ENCODE measurements at places on chromosomes 3 and 15.

GRCh38 chr3:159950156-159950898 lies 38.3 kb upstream of the IL12A start:
- DNase-seq, result no peak

DNA sequence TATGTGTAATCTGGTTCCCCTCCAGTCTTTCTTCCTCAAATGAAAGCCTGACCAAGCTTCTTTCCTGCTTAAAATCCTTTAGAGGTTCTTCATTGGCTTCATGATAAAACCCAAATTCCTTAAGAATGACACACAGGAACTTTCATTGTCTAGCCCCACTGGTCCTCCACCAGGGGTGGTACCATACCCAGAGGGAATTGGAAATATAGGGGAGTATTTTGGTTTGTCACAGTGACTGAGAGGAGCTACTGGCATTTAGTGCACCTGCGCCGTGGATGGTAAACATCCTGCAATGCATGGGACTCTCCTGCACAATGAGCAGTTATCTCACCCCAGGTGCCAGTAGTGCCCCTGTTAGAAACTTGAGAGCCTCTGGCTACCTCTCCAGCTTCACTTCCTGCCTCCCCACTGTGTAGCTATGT lies 10.8 kb downstream of the ZWILCH start:
- DNase-seq, result no peak

DNA sequence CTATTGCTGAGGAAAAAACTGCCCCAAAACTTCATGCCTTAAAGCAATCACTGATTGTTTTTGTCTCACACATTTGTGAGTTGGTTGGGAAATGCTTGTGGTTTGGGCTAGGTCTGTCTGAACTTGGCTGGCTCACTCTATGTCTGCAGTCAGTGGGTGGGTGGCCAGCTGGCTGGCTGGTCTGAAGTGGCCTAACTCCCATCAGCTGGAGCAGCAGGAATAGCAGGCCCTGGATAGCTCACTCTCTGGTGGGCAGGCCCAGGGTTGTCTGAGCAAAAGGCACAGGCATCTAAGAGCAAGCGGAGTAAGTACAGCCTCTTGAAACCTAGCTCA lies 37.7 kb upstream of the PRR20G start:
- no peak for DNase-seq

DNA sequence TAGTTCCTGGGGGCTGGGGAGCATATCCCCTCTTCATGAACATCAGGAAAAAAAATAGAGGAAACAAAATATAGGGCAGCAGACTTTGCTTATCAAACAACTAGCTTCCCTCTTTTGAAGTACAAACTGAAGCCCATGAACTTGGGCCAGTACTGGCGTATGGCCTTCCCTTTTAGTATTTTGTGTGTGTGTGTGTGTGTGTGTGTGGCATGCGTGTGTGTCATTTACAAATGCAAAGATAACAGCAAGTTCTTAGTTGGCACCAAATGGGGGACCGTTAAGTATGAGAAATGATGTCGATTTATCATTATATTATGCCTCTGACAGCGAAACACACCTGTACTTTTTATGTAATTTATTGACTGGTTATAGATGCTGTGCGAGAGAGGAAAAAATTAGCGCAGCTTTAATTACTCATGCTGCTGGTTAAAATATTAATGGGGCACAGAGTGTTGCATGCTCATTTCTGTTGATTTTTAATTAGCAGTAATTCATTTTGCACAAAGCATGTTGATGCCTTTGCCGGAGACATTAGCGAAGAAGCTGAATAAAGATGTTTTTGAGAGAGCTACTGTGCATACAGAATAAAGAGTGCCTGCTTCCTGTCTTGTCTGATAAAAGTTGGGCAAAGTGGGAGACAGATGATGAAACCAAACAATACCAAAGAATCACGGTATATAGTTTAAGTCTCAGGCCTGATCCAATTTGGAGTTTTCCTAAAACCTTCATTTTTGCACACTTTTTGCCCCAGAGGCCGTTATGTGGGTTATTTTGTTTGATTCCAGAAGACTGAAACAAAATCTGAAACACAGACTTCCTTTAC lies 297.1 kb downstream of the SATB1 start:
- no peak for DNase-seq

DNA sequence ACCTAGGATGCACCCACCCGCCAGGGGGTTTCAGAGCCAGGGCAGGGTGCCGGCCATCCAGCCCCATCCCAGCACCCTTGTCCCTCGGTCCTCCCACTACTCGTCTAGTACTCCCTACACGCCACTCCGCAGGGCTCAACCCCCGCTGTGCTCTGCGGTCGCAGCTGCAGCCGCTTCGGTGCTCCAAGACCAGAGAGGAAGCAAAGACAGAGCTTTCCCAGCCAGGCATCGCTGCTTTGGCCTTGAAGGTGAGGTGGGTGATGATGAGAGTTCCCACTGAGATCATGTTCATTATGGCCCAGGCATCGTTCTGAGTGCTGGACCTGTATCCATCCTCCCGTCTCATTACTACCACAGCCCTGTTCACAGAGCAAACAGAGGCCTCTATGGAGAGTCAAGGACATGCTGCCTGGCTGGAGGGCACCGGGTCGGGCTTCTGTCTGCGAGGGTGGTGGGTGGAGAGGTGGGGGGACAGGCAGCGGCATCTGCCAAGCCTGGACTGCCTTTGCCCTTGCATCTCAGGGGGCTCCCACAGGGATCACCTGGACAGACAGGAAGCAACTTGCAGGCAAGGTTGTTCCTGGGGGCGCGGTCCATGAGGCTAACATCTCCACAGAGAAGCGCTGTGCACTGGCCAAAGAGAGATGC lies 66.9 kb downstream of the KLF13 start:
- DNase-seq, result no peak

GRCh38 chr3:65960087-65960486 lies 78.6 kb downstream of the MAGI1 start:
- no peak for DNase-seq

DNA sequence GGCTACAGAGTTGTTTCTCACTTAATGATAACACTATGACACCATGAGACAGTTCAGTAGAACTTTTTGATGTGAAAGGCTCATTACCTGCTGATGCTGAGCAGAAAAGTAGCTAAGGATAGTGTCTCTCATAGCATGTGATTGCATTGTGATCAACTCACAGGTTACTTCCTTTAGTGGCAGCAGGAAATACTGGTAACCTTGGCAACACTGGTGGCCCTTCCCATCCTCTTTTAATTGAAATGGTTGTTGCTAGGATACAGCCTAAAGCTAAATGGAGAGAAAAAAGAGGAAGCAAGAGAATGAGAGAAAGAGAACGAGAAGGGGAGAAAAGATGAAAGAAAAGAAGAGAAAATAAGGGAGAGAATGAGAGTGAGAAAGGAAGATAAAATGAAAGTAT lies 204.7 kb upstream of the GAP43 start:
- no peak for DNase-seq

DNA sequence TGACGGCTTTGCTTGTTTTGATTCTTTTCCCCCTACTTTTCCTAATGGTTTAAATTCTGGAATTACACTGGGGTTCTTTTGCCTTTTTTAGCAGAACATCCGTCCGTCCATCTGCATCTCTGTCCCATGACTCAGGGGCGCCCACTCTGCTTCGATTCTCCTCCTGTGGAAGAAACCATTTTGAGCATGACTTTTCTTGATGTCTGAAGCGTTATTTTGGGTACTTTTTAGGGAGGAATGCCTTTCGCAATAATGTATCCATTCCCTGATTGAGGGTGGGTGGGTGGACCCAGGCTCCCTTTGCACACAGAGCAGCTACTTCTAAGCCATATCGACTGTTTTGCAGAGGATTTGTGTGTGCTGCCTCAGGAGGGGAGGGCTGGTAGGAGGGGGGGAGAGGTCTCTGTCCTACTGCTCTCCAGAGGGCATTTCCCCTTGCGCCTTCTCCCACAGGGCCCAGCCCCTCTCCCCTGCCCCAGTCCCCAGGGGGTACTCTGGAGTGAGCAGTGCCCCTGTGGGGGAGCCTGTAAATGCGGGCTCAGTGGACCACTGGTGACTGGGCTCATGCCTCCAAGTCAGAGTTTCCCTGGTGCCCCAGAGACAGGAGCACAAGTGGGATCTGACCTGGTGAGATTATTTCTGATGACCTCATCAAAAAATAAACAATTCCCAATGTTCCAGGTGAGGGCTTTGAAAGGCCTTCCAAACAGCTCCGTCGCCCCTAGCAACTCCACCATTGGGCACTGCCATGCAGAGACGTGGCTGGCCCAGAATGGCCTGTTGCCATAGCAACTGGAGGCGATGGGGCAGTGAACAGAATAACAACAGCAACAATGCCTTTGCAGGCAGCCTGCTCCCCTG lies 19.5 kb upstream of the BSN start:
- no peak for DNase-seq

GRCh38 chr3:53721187-53722119 lies 124.8 kb downstream of the CHDH start:
- DNase-seq, result no peak

DNA sequence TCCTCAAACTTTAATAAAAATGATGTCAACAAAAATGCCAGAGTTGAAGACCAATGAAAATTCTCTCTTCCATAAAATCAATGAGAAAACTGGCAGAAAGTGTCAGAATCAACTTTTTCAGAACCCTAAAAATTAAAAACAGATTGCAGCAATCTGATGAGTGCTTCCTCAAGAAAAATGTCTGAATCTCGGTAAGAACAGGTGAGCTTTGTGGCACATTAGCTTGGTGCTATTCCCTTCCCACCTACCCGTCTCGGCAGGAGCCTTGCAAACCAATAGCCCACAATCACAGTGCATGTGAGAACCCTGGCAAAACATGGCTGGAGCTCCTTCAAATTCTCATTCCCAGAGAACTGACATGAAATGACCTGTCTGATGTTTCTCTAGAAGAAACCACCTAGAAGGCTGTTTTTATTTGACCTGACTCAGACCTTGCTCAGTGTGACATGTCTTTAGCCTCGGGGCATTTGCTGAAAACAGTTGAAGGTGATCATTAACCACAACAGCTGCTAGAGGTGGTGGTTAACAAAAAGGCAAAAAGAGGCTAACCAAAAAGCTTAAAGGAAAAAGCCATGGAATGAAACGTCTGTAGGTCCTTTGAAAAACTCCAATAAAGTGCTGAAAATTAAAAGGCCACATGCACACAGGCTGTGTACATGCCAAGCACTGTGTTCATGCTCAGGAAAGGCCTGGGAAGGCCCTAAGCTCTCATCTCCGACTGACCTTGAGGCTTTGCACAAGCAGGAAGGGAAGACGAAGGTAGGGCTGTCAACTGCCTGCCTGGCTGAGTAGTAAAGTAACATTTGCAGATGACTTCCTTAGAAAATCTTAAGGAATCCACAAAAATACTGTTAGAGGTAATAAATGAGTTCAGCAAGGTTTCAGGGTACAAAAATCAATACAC lies 253.0 kb upstream of the NSMCE3 start:
- DNase-seq, result no peak

GRCh38 chr3:165518346-165518745 lies 318.9 kb downstream of the BCHE start:
- no peak for DNase-seq

DNA sequence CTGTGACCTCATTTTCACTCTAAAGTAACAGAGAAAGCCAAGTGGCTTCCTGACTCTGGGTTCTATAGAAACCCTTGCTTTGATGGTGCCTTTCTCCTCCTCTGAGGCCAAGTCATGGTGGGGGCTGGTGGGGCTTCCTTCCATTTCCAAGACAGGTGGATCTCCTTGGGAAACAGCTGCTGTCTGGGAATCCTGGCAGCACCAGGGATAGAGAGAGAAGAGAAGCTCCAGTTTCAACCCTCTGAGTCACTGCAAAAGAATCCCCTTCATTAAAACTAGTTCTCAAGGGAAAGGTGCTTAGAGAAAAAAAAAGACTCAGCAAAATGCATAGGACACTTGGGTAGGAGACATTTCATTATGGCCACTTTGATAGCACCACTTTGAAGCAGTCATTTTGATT lies 614.4 kb downstream of the FHIT start:
- no peak for DNase-seq

DNA sequence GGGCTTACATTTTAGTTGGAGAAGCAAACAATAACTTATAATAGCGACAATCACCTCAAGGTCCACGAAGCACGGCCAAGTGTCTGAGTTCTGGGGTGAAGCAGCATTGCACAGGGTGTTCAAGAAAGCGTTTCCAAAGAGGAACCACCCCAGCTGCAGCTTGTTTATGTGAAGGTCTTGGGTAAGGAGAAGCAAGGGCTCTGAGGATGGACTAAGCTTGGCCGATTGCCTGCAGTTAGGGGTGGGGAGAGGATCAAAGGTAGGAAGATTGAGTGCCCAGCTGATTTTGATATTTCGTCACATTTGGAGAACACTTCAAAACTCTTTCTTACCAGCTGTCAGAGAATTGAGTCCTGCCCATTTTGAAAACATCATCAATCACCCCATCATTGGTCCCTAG lies 321.6 kb upstream of the DNAJC19 start:
- DNase-seq, result no peak

DNA sequence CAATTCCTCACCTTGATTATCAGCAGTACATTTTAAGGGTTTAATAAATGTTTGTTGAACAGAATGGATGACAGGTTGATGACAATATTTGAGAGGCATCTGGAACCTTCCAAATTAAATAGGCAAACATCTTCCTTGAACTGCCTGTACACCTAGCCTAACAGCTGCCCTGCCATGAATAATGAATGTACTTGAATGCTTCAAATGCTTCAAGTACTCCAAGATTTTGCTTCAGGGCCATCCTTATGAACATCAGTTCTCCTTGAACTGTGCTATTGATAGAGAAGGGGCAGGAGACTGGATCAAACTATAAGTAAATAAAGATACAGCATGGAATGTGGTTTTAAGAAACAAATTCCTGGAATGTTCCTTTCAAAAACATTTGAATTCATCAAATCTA lies 136.8 kb downstream of the CHST2 start:
- DNase-seq, result no peak

DNA sequence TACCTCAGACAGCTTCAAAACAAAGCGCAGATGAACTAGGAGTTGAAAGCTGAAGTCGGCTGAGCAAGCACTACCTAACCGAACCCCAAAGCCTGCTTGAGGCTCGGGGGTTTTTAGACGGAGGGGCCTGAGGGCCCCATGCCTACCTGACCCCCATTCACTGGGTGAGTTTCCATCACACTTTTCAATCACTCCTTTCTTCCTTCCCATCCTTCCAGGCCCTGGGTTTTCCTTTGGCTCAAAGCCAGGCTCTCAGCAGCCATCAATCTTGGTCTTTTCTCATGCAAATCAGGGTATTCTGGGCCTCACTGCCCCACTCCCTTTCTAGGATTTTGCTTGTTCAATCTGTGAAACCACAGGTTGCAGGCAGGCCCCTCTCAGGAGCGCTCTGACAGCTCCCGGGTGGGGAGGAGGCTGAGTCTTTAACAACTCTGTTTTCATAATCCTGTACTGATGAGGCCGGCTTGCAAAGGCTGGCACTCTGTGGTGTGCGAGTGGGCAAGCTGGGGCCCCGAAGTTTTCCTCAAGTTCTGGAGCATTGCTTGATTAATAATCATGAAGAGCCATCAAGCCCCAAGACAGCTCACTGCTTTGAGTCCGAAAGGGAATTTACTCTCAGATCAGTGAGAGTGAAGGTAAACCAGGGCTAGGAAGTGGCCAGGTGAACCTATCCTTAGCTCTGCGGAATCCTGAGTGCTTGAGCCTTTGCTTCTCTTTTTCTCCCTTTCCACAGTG lies 97.6 kb downstream of the FRMD4B start:
- no peak for DNase-seq

GRCh38 chr3:24264748-24265158 lies 229.9 kb downstream of the THRB start:
- DNase-seq, result no peak

All from stimulated activated CD8-positive, alpha-beta memory T cell treated with anti-CD3 and anti-CD28 coated beads, Interleukin-4, amount 100 ng/mL, for 1 hour (primary cell).